ENCODE measurements at places on chromosomes 1 and 21. TPM values are rescaled to one million over a fixed set of nuclear protein-coding genes. Genes with fewer than 3 reads are reported as not detected.

The GALE gene
- 68.0 TPM for total RNA-seq

The HES4 gene
- total RNA-seq = 25.6 TPM

The ITGB2 gene
- total RNA-seq = 185 TPM

The OR10J1 gene
- not detected for total RNA-seq

The PGBD5 gene
- total RNA-seq = 10.1 TPM

The SERPINC1 gene
- 0.29 TPM for total RNA-seq

The COL24A1 gene
- 7.0 TPM for total RNA-seq

The IGSF21 gene
- 1.2 TPM for total RNA-seq

The LHX8 gene
- total RNA-seq = not detected

The C1orf87 gene
- 0.44 TPM for total RNA-seq

The CYP4B1 gene
- total RNA-seq = 417 TPM

The TNFSF4 gene
- 1.3 TPM for total RNA-seq

The GPR52 gene
- total RNA-seq = 2.1 TPM

The REG4 gene
- total RNA-seq = not detected

The GPR37L1 gene
- 0.09 TPM for total RNA-seq

The SLC9A1 gene
- 63.8 TPM for total RNA-seq

The CD101 gene
- total RNA-seq = 2.7 TPM

The OR2W3 gene
- total RNA-seq = not detected

The DCST1 gene
- not detected for total RNA-seq

The CXADR gene
- total RNA-seq = 22.4 TPM

The CFHR4 gene
- not detected for total RNA-seq

All from left lung (tissue), 14 donors.